ENCODE measurements at places on chromosomes 3 and 15.

GRCh38 chr3:30502051-30502741, 104.2 kb upstream of the TGFBR2 start:
- DNase-seq: no peak

DNA sequence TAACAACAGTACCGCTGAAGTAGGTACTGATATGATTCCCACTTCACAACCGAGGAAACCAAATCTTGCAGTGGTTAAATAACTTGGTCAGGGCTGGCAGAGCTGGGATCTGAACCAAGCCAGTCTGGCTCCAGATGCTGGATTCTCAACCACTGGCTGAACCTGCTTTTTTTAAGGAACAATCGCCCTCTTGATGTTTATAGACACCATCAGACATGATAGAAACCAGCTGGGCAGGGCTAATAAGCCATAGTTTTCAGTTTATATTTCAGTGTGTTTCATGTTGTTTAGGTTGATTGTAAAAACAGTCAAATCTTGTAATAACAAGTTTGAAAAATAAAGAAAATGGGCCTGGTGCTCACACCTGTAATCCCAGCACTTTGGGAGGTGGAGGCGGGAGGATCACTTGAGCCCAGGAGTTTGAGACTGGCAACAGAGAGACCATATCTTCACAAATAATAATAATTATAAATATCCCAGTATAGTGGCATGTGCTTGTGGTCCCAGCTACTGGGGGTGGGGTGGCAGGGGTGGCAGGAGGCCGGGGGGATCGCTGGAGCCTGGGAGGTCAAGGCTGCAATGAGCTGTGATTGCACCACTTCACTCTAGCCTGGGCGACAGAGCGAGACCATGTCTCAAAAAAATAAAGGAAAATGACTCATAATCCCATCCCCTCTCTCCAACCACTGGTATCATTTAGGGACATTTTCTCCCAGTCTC, 36.7 kb downstream of the XYLB start:
- no peak for DNase-seq

DNA sequence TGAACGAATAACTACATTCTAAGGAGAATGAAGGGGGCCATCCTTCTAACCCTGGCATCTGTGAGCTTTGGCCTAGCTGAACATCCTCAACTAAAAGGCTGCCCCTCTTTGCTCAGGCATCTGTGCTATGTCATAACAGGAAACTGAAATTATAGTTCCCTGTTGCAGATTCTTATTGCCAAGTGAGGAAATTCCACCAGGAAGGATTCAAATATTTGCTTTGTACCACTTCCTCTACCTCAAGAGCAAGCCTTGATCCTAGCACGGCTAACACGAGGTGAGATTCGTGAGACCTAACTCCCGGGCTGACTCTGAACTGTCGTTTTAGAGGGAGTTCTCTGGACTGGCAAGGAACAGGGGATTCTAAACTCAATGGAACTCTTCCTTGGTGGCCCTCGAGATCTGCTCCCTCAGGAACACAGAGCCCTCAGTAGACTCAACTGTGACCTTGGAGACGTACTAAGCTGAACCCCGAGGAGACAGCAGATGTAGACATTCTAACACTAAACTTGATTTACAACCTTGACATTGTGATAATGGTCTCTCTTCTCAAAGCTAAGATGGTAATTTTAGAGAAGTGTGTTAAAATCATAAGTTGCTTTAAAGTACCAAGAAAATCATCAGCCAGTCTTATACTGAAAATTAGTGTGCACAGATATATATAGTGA, 4.2 kb downstream of the SPG21 start:
- DNase-seq: peak; percentile 40

- no peak for DNase-seq
Observed at GRCh38 chr3:177468331-177468730, 271.0 kb upstream of the TBL1XR1 start.

DNA sequence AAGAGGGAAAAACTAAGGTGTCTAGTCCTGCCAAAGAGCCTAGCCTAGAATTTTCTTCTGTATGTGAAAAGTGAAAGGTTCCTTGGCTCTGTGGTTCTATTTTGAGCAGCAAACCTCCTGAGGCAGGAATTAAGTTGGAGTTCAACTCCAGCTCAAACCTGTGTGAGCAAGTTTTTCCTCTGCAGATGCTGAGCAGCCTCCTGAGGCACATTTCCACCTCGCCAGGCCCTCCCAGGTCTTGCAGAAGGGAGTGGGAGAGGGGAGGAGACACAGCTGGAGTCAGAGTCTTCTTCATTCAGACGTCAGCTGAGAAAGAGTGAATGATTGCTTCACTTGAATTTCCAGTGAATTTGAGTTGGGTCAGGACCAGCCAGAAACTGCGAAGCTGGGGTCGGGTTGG, 69.5 kb upstream of the ETV5 start:
- peak; percentile 80 for DNase-seq

Measured in muscle of leg (tissue), 16 donors.